ENCODE measurements at places on chromosomes 12 and 14. TPM values are rescaled to one million over a fixed set of nuclear protein-coding genes. Genes with fewer than 3 reads are reported as not detected.
A peak's percentile ranks its signal among the peaks of the same experiment; 100 is the strongest.

- DNase-seq = peak; percentile 95
Measured at GRCh38 chr14:89922031-89922907, 32.3 kb downstream of the EFCAB11 start.

DNA sequence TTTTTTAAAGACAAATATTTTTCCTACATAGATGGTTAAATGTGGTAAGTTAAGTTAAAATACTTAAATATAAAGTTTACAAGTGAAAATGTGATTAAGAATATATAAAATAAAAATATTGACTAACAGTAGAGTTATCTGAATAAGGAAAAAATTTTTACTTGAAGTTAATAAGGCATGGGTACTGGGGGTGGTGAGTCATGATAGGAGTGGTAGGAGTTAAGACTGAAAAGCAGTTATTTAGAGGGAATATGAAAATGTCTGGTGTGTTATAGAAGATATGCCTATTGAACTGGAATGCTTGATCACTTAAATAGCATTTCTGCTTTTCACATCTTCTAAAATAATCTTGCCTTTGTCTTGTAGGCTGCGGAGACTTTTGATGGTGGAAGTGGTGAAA, 68.7 kb downstream of the CCDC91 start:
- no peak for DNase-seq

- DNase-seq = no peak
Measured at GRCh38 chr12:30437616-30438015, 258.1 kb downstream of the IPO8 start.

DNA sequence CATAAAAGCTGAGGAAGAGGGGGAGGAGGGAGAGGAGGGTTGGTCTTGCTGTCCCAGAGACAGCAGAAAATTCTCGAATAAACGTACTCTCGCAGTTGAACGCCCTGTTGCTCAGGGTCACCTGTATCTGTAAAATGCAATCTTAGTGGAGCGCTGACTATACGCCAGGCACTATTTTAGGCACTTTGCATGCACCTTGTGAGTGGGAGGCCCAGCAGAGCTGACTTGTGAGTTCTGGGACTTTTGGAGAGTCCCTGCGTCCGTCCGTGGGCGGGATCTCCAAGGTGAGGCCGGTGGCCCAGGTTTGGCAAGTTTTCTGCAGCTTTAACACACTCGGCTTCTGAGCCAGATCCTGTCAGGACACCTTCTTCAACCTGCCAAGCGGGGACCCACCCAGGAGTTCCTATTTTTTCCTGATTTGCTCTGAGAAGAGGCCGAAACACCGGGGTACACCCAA, 32.5 kb upstream of the PLEKHG6 start:
- no peak for DNase-seq

DNA sequence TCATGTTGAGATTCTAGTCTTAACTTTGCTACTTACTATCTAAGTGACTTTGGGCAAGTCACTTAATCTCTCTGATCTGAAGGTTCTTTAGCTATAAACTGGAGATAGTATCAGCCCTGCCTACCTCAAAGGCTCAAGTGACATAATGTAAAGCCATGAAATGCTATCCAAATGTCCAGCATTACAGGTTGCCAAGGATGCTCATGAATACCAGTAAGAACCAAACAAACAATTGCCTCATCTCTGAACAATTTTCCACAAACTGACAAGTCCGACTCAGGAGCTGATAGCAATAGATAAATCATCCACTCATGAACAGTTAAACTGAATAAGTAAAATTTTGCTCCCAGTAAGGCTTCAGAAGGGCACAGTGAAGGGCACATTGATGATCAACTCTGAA, 51.5 kb downstream of the LMNTD1 start:
- no peak for DNase-seq

DNA sequence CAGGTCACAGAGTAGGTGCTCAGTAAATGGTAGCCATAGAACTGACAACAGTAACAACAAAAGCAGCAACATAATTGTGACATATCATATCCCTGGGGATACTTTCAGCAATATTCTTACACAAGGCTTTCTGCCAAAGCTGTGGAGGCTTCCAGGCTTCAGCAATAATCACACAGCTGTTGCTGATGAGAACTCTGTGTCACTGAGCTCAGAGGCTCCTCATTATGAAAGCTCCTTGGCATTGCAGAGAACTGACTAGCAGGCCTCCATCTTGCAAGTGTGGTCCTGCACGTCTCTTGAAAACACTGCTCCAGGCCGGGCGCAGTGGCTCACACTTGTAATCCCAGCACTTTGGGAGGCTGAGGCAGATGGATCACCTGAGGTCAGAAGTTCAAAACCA, 97.3 kb upstream of the BTG1 start:
- DNase-seq = no peak

Gene OR6J1
- not detected for total RNA-seq

Gene ASB2
- not detected for total RNA-seq

Gene RBP5
- not detected for total RNA-seq

Gene SERPINA4
- not detected for total RNA-seq

Data from HT1080 (cell line).